ENCODE measurements at places on chromosomes 16 and 17. TPM values are rescaled to one million over a fixed set of nuclear protein-coding genes. Genes with fewer than 3 reads are reported as not detected.

SCARF1 gene
- 1.8 TPM for total RNA-seq

CETP gene
- 0.76 TPM for total RNA-seq

CD7 gene
- total RNA-seq, result 1.1 TPM

CEP112 gene
- total RNA-seq, result 4.1 TPM

SLC47A1 gene
- 0.16 TPM for total RNA-seq

ALOX12B gene
- total RNA-seq, result 0.13 TPM

SNX20 gene
- total RNA-seq, result 0.29 TPM

ACSM2A gene
- total RNA-seq, result 1.4 TPM

NF1 gene
- 38.0 TPM for total RNA-seq

HMOX2 gene
- 37.5 TPM for total RNA-seq

DYNLRB2 gene
- not detected for total RNA-seq

ACSM2B gene
- total RNA-seq, result not detected

CD300LB gene
- 0.27 TPM for total RNA-seq

TSNAXIP1 gene
- 2.5 TPM for total RNA-seq

FGF11 gene
- total RNA-seq, result 11.4 TPM

HOXB2 gene
- 54.4 TPM for total RNA-seq
